ENCODE measurements at places on chromosomes 4 and X. TPM values are rescaled to one million over a fixed set of nuclear protein-coding genes. Genes with fewer than 3 reads are reported as not detected.

ZNF280C gene
- 5.3 TPM for total RNA-seq

TEC gene
- 1.1 TPM for total RNA-seq

GIMD1 gene
- not detected for total RNA-seq

CHIC1 gene
- 20.7 TPM for total RNA-seq

ATP2B3 gene
- 0.95 TPM for total RNA-seq

TMEM185A gene
- total RNA-seq = 11.4 TPM

CCKAR gene
- total RNA-seq = not detected

MAOA gene
- total RNA-seq = 165 TPM

MAGEA8 gene
- total RNA-seq = not detected

CXCL11 gene
- not detected for total RNA-seq

NPFFR2 gene
- total RNA-seq = not detected

HPGDS gene
- 2.1 TPM for total RNA-seq

STATH gene
- not detected for total RNA-seq

PDZD4 gene
- 16.6 TPM for total RNA-seq

TBCK gene
- total RNA-seq = 41.7 TPM

ABRAXAS1 gene
- total RNA-seq = 12.5 TPM

MAML3 gene
- total RNA-seq = 8.7 TPM

PRSS12 gene
- 0.28 TPM for total RNA-seq

TEX13C gene
- total RNA-seq = not detected

HTN1 gene
- not detected for total RNA-seq

PRKG2 gene
- total RNA-seq = 2.5 TPM

CD38 gene
- 3.2 TPM for total RNA-seq

TNIP3 gene
- total RNA-seq = not detected

ADH1C gene
- 25.3 TPM for total RNA-seq

FRMD7 gene
- total RNA-seq = 0.55 TPM

PNMA5 gene
- total RNA-seq = not detected

IL1RAPL2 gene
- 1.1 TPM for total RNA-seq

RAB40A gene
- 1.7 TPM for total RNA-seq

SLITRK4 gene
- 2.5 TPM for total RNA-seq

AMER1 gene
- 6.9 TPM for total RNA-seq

CT45A2 gene
- total RNA-seq = not detected

AKAP14 gene
- not detected for total RNA-seq

AMBN gene
- total RNA-seq = not detected

MTNR1A gene
- total RNA-seq = not detected

DGKK gene
- not detected for total RNA-seq

BEX2 gene
- total RNA-seq = 11.8 TPM

CCDC110 gene
- 8.9 TPM for total RNA-seq

GRIA2 gene
- total RNA-seq = 0.66 TPM

CFI gene
- total RNA-seq = 7.5 TPM

TGIF2LX gene
- total RNA-seq = not detected

FAM9B gene
- total RNA-seq = not detected

USP17L5 gene
- not detected for total RNA-seq

NAP1L3 gene
- total RNA-seq = 8.6 TPM

TRIM60 gene
- not detected for total RNA-seq

SPANXN3 gene
- not detected for total RNA-seq

SFRP2 gene
- total RNA-seq = 46.0 TPM

ADH7 gene
- total RNA-seq = not detected

NDST3 gene
- total RNA-seq = not detected

MBNL3 gene
- 3.3 TPM for total RNA-seq

ERCC6L gene
- total RNA-seq = 0.16 TPM

SRP72 gene
- 47.6 TPM for total RNA-seq

VCX2 gene
- total RNA-seq = not detected
